ENCODE measurements at places on chromosomes 2 and 18.

DNA sequence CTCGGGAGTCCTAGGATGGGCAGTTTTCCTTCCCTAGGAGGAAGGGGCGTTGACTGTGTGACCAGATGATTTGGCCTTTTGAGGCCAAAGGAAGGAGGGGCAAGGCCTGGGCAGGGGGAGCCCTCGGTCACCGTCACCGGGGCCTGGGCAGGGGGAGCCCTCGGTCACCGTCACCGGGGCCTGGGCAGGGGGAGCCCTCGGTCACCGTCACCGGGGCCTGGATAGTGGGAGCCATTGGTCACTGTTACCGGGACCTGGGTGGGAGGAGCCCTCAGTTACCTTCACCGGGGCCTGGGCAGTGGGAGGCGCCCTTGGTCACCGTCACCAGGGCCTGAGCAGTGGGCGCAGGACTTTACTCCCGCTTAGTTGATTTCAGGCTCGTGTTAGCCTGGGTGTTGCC lies 17.3 kb downstream of the D2HGDH start:
- DNase-seq, result no peak

DNA sequence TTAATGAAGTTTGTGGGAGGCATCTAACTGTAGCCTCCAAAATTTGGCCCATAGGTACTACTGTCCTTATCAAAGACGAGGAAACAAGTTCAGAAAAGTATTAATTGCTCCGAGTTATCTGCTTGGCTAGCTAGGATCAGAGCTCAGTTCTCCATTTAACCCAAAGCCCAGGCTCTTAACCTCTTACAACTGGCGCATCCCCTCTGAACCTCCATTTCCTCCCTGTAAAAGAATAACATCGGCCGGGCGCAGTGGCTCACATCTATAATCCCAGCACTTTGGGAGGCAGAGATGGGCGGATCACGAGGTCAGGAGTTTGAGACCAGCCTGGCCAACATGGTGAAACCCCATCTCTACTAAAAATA lies 3.5 kb upstream of the MSH6 start:
- DNase-seq, result no peak

GRCh38 chr2:148603562-148603920 lies 41.0 kb upstream of the EPC2 start:
- no peak for DNase-seq

DNA sequence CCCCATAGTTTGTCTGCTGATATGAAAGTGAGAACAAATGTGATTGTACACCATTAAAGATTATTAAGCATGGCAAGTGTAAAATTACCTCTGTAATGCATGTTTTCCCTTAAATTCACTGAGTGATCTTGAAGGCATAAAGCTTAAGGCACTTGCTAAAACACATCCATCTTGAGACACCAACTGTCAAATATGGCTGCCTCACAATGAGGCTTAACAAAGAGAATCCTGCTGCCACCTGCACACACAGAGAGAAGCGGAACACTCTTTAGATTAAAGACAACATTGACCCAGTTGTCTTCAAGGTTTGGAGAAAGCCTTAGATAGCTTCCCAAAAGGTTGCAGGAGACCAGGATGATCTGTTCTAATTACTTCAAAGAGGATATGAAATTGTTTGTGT lies 803.6 kb upstream of the GYPC start:
- DNase-seq, result no peak

- no peak for DNase-seq
Observed at GRCh38 chr2:75846683-75847190, 136.0 kb upstream of the GCFC2 start.

GRCh38 chr2:203383038-203383437 lies 54.8 kb downstream of the ABI2 start:
- no peak for DNase-seq

GRCh38 chr2:16128746-16129610 lies 188.6 kb downstream of the MYCN start:
- DNase-seq, result no peak

DNA sequence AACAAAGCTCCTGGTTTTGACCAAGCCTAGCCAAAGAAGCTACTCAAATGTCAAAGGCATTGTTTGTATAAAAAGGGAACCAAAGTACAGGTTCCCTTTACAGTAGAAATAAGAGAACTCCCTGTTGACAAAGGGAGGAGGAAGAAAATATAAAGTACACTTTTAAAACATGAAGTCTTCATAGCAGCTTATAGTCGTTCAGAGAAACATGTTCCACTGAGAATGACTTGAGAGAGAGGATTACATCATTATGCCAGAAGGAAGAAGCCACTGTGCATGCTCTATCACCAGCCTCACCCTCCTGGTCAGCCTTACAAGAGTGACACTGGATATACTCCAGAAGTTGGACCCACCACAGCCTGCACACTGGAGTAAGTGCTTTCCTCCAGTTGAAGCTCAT lies 2.5 kb upstream of the DHRS9 start:
- no peak for DNase-seq

- no peak for DNase-seq
Observed at GRCh38 chr2:64695721-64696261, 42.1 kb upstream of the SERTAD2 start.

GRCh38 chr2:3280197-3280596 lies 97.4 kb downstream of the EIPR1 start:
- no peak for DNase-seq

DNA sequence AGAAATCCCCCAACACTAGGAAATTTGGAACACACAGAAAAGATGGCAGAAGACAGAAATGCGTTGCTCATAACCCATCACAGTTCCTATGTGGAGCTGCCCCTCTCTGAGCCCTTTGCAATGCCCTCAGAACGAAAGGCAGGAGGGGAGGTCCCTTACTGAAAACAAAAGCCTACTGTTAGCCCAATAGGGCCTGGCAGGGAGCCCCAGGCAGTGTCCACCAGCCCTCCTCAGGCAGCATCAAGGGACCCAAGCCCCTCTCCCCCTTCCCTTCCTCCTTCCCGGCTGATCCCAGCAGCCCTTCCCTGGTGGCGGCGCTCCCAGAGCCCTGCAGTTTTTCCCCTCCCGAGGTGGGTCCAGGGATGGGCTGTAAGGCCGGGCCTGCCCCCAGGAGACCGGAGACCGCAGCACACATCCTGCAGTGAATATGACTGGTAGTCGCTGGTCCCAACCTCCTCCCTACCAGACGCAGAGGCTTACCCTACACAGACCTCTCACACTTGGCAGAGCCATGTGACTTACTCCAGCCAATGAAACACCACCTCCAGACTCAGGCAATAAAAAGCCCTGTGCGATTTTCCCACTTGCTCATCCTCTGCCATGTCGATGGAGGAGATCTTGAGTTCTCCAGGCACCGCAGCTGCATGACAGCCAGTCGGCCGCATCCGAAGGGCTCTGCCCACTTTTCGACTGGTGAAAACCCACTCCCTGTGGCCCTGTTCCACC lies 19.4 kb upstream of the DUSP2 start:
- no peak for DNase-seq

DNA sequence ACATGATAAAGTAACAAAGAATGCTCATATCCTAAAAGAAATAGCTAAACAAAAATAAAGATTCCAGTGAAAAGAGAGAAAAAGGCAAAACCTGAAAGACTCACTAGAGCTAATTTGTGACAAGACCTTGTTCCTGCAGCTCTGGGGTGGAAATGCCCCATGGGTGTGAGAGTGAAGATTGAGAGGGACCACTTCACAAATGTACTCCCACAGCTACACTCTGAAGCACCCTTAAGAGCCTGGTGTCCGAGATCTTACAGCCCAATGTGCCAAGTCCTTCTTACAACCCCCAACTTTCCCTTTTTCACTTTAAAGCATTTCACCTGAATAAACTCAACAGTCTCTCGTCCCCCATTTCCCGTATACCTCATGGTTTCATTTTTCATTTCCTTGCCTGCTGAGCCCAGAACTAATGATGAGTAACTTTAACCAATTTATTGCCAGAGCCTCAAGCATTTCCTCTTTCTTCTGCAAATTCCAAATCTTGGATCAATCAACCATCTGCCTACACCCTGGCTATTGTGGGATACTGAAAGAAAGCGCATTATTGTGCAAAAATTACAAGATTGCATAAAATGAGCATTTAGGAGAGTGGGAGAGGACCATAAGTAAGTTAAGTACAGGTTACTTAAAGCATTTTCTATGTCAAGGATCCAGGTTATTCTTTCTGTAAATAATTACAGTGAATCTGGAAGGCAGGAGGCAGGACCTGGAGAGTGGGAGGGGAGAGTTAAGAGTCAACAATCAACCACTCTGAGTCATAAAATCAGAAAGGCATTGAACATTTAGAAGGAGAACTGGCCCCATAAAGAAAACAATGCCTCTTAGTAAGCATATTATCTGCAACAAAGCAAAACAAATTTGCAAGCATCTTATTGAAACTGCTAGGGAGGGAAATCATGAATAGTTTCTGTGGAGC lies 804.4 kb upstream of the CELF4 start:
- DNase-seq, result no peak

GRCh38 chr2:112730791-112731190 lies 10.0 kb downstream of the NT5DC4 start:
- DNase-seq, result no peak

GRCh38 chr2:17056236-17056635 lies 390.6 kb upstream of the CYRIA start:
- DNase-seq, result no peak

- DNase-seq, result no peak
Observed at GRCh38 chr2:66441581-66442320, 6.8 kb downstream of the MEIS1 start.

GRCh38 chr18:46422552-46423055 lies 234.4 kb downstream of the LOXHD1 start:
- no peak for DNase-seq

GRCh38 chr2:159968279-159968900 lies 94.0 kb downstream of the PLA2R1 start:
- no peak for DNase-seq

All from activated gamma-delta T cell treated with anti-CD3 and anti-CD28 coated beads, Interleukin-2, amount 50 U/mL, for 16 hours (primary cell).